ENCODE measurements at places on chromosomes 11 and 22.

GRCh38 chr22:38706101-38706900, 557 bp downstream of the GTPBP1 start:
- DNase-seq, result peak; percentile 30

DNA sequence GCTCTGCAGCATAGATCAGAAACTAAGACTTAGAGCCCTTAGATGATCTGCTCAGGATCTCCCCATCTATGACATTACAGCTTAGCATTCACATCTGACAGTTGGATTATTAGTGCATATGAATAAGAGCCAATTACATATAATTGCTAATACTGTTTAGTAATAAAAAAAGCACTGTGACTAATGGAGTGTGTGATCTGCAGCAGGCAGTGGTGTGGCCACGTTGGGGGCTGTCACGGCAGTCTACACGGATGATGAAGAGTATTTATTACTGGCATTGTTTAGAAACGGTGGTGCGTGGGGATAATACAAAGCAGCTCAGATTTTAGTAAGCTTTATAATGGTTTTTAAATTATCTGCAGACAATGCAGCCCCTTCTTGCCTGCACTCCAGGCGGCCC, 93.5 kb upstream of the TIMP3 start:
- no peak for DNase-seq

GRCh38 chr11:77789731-77790476, 30.6 kb downstream of the RSF1 start:
- no peak for DNase-seq

DNA sequence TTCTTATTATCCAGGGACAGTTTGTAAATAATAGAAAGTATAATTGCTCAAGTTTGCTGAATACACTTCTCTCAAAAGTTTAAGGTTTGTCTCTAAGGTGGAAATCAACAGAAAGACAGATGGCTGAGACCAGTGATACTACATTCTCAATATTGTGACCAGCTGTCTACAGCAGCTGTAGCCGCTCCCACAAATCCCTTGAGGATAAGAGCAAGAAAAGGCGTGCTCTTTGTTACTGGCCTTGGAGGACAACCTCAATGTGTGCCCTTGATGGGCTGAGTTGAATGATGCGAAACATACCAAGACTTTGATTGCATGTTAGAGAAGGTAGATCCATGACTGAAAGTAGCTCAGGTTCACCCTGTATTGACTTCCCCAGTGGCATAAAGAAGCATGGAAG, 6.1 kb downstream of the OR6M1 start:
- no peak for DNase-seq

DNA sequence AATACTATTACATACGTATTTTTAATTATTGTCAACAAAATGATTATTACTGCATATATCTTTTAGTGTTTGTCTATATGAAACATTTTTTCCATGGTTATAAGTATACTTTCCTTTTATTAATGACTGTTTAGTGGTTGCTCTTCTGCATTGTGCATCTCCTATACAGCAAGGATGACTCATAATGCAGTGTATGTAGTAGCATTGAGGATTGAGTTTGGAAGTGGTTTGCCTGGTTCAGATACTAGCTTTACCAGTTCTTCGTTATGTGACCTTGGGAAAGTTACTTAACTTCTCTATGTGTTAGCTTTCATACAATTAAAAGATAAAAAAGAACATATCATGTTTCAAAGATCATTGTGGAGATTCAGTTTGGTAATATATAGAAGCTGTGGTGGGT, 44.1 kb downstream of the CHORDC1 start:
- DNase-seq, result no peak

DNA sequence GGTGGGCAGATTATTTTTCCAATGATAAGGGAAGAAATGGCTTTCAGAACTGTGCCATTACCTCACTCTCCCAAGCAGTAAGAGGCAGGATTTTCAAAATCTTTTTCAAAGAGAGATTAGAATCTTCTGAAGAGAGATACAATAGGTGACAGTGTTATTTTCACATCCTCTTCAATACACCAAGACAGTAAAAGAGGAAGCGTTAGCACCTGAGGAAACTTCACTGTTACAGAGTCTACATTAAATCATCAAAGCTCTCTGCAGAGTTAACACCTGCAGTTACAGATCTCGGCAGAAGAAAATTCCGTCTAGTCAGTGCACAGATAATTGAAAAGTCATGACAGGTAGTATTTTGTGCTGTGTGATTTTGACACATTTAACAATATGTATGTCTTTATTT, 144.9 kb downstream of the PGR start:
- no peak for DNase-seq

- no peak for DNase-seq
These were observed 9.5 kb downstream of the SYT7 start for GRCh38 chr11:61571337-61571736.

DNA sequence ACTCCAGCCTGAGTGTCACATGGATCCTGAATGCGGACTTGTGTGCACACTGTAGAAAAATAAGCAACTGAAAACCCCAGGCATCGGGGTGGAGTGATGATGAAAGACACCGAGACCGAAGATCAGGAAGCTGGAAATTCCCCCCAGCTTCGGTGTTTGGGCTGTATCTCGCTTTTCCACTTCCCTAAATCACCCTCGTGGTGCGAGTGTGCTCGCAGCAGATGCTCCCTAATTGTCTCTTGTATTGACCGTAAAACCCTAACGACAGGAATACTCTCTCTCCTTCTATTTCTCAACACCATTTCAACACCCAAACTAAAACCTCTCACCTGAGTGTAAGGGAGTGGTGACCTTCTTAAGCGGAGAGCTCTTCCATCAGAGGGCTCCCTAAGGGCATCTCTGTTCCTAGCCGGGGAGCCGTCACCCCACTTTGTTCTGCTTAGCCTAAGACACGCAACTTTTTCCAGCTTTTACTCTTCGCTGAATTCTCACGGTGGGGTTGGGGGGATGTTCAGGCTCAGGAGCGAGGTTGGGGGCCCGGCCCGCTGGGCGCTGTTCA, 635 bp upstream of the GRK3 start:
- DNase-seq, result no peak

DNA sequence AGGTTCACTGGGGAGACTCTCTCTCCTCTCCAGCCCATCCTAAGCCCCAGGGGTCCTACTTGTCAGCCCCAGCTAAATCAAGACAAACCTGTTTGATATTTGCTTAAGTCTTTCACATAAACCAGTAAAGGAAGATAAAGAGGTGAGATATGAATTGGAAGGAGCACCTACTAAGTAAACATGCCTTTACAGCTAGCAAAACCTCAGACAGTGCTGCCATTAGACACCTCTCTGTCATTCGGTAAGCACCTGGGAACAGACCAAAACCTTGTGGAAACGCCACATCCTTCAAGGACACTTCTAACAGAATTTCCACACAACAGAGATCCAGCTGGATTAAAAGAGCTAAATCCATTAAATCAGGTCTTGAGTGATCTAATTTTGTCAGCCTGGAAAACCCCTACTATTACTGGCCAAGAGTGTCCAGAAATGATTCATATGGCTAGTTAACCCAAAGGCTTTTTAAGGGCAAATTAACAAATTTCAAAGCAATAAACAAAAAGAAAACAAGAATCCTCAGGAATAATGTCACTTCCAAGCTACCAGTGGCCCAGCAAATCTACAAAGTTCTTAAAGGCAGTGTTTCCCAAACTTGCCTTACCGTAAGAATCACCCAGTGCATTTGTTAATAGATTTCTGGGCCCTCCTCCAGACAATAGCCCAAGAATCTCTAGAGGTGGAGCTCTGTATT, 2.4 kb downstream of the VPS37C start:
- no peak for DNase-seq

- DNase-seq, result no peak
These were observed 8.4 kb downstream of the PARVG start for GRCh38 chr22:44188986-44189630.

DNA sequence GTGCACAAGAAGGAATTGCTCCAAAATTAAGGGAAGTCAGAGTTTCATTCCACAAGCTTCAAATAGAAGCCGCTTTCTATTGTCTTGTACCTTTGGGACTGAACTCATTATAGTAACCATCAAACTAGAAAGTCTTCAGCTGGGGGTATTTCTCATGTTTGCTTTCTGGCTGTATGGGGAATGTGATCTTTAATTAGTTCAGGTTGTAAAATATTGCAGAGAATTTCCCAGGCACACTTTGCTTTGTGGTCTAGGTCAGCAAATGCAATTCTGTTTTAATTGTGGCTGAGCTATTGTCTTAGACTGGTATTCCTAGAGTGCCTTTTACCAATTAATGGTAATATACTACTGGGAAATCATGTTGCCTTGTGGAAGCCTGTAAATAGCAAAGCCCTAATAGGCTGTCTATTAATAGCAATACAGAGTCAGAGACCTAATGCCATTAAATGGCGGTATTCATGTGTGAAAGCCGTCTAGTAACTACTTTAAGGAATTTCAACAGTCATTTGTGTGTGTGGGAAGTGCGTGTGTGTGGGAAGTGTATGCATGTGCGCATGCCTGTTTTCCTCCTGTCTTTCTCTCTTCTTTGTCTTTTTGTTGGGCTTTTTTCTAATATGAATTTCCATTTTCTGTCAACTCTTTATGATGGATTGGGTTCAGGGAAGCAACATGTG, 276.6 kb downstream of the FAT3 start:
- DNase-seq, result no peak

DNA sequence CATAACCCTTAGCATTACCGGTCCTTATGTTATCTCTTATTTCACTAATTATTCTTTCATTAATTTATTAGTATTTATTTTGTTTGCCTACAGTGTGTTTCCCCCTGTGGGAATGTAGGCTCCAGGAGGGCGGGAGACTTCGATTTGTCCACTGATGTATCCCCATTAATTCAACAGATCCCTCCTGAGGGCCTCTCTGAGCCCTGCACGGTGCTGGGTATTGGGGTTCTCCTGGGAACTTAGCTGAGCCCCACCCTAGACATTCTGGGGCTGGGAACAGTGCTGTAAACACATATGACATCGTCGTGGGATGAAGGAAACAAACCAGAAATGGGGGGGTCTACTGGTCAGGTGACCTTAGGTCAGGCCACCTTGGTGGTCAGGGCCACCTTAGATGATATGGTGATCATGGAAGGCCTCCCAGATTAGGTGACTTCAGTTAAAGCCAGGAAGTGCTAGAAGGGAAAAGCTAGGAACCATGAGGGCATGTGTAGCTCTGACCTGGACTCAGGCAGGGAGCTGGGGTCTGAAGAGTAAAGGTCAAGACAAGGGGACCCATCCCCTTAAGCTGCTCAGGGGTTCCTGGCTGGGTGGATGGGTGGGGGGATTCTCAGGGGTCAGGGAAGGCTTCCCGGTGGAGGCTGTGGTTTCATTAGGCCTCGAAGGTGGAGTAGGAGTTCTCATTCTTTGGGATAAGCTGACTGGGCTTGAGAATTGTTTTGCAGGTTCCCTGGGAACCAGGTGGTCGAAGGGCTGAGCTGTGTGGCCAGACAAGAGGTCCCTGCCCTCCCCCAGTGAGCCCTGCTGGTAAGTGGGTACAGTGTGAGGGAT, 1.0 kb downstream of the PHETA2 start:
- DNase-seq, result no peak

GRCh38 chr11:119189393-119189792, 4.1 kb downstream of the NHERF4 start:
- DNase-seq, result no peak

DNA sequence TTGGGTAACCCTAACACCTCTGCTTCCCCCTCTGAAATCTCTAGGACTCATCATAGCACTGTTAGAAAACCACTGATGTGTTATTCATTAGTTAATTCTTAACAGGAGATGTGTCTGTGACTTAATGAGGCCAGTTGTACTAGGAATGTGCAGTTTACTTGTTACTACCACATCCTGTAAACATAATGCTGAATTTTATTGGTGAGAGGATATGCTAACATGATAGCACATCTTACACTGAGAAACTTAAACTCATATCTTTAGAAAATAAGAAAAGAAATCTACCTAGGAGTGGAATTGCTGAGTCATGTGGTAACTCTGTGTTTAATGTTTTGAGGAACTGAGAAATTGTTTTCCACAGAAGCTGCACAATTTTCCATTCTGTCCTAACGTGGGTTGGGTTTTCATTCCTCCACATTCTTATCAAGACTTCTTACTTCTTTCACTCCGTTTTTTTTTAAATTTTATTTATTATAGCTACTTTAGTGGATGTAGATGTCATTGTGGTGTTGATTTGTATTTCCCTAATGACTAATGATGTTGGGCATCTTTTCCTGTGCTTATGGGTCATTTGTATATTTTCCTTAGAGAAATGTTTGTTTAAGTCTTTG, 33.7 kb downstream of the RNF121 start:
- DNase-seq, result no peak

- DNase-seq, result no peak
These were observed 911.9 kb downstream of the OPCML start for GRCh38 chr11:132620423-132620822.

- no peak for DNase-seq
These were observed 485.1 kb downstream of the OPCML start for GRCh38 chr11:133047036-133047770.

- DNase-seq, result no peak
These were observed 26.1 kb downstream of the INTS4 start for GRCh38 chr11:77968337-77968736.

DNA sequence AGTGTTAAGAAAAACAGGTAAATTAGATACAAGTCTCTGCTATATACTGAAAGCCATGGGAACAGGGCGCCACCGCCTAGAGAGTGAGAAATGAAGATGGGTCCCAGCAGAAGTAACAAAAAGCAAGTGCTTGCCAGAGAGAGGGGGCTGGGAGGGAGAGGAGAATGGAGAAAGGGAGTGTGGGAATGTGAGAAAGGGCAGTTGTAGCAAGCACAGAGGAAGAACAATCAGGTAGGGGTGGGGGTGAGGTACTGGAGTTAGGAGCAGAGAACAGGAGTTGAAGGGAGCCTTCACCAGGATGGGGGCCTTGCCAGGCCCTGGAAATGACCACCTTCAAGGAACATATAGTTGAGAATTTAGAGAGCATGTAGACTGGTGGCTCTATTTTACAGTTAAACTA, 66.8 kb downstream of the TCF20 start:
- no peak for DNase-seq

DNA sequence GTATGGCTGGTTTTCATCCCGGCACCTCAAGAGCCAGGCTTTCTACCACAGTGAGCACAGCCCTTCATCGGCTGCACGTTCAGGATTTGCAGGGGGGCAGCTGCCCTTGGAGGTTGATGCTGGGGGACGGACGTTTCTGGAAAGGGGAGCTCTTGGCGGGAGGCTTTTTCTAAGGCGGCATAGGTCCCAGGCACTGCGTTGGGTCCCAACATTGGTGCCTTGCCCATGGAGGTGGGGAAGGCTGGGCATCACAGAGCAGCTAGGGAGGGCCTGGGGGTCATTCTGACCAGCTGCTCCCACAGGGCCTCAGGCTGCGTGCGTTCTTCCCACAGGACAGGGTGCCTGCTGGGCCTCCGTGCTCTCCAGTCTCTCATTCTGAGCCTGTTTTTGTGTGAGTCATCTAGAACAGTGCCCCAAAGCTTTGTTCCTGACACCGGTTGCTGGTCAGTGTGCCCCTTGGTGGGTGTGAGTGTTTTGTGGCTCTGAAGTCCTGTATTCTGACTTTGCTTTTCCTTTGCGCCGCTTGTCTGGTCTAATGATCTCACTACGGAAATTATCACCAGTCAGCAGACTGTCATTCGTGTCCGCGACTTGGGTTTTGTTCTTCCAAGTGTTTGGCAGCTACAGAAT, 275.9 kb downstream of the TBC1D22A start:
- no peak for DNase-seq

Measured in stimulated activated CD4-positive, alpha-beta T cell treated with anti-CD3 and anti-CD28 coated beads, Interleukin-1b, Interleukin-23, amount 100 ng/mL, for 4 hours (primary cell).